ENCODE measurements at places on chromosomes 6 and 20.

DNA sequence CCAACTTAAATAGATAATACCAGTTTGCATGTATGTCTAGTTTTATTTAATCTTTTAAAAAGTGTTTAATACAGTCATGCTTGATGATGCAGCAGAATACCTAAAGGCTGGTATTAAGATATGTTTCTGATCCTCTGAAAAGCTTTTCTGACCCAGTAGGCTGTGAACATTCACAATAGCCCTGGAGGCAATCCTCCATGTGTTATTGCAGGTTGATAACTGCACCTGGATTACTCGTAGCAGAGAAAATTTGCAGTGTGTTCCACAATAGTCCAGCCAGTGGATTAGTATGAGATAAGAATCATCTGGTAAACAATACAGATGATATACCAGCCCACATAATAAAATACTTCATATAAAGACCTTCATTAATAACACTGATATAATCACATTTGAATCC lies 178.9 kb upstream of the RNF217 start:
- no peak for DNase-seq

DNA sequence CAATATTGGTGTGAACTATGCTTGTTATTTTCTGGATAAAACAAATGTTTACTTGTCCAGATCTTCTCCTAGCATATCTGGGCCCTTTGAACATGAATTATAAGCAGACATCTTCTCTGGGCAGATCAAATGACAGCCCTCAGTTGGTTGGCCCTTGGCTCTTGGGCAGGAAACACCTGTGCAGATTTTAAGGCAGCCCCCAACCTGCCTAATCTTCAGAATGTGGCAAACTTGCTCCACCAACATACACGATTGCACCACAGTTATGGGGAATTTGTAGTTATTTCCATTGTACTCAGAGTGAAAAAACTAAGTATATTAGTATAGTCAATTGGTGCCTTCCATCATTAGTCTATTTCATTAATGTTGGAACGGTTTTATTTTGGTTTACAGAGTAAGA lies 94.9 kb upstream of the KCNK16 start:
- no peak for DNase-seq

GRCh38 chr6:157520596-157521361 lies 139.8 kb downstream of the ZDHHC14 start:
- no peak for DNase-seq

DNA sequence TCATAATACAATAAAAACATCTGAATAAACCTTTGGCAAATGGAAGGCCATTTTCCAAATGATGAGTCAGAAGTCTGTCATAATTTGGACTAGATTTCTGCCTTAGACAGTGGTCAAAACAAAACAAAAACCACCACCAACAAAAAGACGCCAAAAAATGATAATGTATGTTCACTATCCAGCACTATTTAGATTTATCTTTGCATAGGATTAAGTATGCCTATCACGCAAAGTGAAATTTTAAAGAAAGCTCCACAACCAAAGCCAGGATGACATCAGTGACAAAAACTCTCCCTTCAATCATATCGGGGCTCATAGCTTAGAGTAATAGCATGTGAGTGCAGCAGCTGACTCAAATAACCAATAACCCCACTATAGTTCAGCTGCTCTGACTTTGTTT lies 201.9 kb downstream of the MOXD1 start:
- DNase-seq: no peak

- no peak for DNase-seq
These were observed 512.7 kb upstream of the ZNF337 start for GRCh38 chr20:26209171-26209941.

DNA sequence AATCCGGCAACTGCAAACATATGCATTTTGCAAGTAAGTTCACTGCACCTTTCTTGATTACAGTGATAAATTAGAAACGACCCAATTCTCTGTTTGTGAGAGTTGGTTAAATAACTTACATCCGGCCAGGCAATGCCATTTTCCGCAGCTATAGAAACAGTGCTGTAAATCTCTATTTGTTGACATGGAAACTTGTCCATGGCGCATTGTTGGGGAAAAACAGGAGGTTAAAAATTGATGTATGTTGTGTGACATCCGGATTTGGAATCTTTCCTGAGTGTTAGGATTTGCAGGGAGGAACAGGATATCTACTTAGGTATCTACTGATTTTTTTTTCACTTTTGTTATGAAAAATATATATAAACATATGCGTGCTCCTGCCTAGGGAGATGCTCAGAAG lies 66.5 kb downstream of the DLGAP4 start:
- DNase-seq: no peak

DNA sequence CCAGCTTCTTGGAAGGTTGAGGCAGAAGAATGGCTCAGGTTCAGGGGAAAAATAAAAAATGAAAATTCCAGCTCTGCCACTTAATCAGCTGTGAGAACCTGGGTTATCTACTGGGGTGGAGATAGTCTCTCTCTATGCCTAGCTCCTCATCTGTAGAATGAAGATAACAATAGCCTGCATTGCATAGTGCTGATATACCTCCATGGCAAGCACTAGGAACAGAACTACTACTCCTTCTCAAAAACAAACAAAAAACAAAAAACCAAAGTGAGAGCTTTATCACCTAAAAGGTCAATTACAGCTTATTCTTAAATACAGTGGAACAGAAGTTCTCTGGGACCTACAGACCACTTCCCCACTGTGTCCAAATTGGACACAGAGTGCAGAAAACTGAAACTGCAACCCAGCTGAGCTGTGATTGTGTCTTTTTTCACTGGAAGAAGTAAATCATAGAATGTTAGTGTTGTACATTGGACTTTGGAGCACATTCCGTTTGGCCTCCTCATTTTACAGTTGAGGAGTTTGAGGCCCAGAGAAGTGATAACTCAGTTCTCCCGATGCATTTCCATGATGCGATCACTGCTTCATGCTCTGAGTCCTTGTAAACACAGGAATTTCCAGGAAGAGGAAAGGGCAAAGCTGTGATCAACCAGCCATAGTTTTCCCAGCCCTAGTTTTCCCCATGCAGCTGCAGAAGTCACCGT lies 23.3 kb downstream of the MTFR2 start:
- no peak for DNase-seq

GRCh38 chr20:460707-461106 lies 1.6 kb downstream of the TBC1D20 start:
- DNase-seq: no peak

DNA sequence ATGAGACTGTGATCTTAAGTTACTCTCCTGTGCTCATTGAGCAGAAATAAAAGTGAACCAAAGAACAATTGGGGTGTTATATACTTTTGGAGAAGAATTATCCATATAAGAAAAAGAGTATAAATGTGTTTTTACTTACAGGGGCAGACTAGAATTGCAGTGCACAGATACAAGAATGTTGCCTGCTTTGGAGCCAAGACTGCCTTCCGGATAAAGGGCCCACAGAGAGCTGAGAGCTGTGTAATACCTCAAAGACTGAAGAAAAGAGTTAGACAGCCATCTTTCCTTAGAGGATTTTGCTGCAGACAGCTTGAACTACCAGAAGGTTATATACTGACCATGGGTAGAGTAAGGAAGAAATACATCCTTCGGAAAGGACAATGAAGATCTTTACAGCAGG lies 1235.5 kb upstream of the CITED2 start:
- DNase-seq: no peak

DNA sequence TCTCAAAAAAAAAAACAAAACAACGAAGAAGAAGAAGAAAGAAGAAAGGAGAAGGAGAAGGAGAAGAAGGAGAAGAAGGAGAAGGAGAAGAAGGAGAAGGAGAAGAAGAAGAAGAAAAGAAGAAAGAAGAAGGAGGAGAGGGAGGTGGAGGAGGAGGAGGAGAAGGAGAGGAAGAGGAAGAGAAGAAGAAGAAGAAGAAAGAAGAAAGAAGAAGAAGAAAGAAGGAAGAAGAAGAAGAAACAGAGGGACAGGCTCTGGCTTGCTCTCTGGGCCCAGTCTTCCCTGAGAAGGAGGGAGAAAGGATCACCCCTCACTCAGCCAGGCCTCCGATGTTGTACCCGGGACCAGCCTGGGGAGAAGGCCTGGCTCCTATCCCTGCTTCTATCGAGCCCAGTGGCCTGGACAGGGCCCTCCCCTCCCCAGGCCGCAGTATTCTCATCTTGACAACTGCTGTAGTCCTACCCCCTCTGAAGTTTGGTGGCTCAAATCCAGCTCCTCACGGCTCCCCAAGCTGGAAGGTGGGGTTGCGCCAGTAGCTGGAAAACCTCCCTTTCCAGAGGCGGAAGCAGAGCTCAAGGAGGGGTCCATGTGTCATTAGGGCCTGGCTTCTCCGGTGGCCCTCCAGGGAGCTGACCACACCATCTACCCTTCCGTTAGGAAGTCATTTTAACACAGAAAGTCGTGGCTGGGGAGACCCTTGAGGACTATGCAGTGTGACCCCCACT lies 18.9 kb downstream of the C6orf132 start:
- DNase-seq: no peak

DNA sequence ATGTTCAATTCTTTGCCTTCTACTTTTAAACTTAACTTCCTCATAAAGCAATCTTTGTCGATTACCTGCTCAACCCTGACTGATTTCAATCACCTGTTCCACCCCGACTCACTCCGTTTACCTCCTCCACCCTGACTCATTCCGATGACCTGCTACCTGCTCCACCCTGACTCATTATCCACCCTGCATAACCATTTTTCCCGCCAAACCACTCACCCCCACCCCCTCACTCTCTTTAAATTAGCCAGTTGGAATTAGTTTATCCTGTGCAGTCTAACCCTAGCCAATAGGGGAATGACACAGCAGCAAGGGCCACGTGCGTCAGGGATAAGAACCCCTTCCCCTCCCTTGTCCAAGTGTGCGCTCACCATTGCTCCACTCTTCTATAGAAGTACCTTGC lies 56.7 kb upstream of the MRAP2 start:
- DNase-seq: no peak

- DNase-seq: no peak
These were observed 5.3 kb downstream of the PXDC1 start for GRCh38 chr6:3746119-3746691.

DNA sequence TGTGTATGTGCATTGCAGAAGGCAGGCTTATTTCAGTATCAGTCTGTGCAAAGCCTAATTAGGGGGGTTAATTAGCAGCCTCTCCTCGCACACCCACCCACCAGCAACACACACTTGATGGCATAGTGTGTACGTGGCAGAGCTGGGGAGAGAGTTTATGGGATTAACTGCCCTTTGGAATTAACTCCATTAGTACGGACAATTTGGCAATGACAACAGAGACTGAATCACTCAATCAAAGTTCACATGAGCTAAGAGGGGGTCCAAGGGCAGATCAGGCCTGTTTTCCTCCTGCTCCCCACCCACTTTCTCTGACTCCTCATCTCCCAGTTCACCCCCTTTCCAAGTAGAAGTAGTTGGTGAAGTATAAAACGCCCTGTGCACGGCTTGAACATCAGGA lies 69.5 kb downstream of the LRFN2 start:
- no peak for DNase-seq

DNA sequence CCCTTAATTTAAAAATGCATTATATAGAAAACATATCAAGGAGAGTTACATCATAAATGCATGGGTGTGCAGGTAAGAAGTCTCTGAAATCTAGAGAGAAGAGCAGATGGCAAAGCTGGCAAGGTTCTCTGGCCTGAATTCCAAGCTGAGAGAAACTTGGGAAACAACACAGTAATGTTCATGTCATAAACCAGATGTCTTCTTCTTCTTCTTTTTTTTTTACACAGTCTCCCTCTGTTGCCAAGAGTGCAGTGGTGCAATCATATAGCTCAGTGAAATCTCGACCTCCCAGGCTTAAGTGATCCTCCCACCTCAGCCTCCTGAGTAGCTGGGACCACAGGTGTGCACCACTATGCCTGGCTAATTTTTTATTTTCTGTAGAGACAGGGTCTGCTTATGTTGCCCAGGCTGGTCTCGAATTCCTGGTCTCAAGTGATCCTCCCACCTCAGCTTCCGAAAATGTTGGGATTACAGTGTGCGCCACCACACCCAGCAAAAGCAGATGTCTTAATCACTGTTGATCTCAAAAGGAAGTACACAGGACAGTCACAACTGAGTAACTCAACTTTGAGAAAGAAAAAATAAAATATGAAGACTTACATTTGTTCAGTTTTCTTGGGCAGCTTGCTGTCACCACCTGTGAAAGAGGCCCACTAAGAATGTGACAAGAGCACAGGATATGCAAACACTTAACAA lies 77.3 kb downstream of the DNAAF9 start:
- no peak for DNase-seq

DNA sequence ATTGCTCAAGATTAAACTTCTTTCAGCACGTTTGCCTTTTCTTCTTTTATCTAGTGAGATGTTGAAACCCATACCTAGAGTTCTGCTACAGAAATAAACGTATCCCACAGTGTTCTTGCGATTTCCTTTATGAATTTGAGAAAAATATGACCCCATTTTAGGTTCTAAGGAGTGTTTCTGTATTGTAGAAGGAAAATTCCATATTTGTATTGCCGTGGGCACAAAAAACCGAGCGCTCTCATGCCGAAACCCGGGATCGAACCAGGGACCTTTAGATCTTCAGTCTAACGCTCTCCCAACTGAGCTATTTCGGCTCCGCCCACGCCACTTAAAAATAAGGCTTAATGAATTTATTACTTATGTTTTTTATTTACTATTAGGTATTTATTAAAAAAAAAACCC lies 23.7 kb downstream of the ZNF311 start:
- no peak for DNase-seq

DNA sequence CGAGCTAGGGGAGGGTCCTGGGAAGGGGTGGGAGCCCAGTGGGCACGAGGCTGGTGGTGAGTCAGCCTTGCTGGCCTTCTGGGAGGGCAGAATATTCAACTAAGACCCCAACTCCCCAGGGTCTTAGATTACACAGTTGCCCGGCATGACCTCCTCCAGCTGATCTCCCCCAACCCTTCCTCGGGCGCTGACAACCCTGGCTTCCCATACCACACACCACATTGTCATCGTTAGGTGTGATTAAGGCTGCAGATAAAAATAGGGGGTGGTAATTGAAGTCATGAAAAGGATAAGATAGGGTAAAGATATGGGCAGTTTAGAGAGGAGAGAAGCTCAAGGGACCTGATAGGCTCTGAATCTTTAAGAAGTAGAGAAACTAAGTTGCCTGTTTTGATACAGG lies 10.5 kb downstream of the CDC40 start:
- no peak for DNase-seq

GRCh38 chr6:33962246-33963027 lies 158.6 kb upstream of the MLN start:
- DNase-seq: no peak

- no peak for DNase-seq
These were observed 528.7 kb downstream of the DOK5 start for GRCh38 chr20:55004044-55004443.

DNA sequence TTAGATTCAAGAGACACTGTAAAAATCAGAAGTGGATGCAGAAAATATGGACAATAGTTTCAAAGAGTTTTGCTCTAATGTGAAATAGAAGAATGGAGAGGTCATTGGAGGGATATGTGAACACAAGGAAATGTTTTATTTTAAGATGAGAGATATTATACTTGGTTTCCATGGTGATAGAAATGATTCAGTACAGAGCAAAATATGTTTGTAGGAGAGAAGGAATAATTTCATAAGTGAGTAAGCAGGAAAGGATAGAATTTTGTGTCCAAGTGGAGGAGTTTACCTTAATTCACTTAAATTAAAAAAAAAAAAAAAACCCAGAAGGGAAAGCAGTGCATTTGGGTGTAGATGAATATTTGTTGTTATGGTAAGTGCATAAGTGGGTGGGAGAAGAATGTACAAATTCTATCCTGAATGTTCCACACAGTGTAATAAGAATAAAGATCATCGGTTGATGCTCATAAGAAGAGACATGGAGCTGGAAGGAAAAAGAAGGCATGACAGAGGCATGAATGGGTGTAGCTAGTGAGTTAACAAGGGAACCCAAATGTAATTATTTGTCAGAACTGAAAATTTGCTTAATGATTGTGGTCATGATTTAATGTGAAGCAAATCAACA lies 688.9 kb upstream of the GJE1 start:
- no peak for DNase-seq

GRCh38 chr6:106520711-106521401 lies 108.4 kb downstream of the RTN4IP1 start:
- no peak for DNase-seq
